LoVo (cell line): ENCODE measurements at places on chromosomes 11 and 22.

DNA sequence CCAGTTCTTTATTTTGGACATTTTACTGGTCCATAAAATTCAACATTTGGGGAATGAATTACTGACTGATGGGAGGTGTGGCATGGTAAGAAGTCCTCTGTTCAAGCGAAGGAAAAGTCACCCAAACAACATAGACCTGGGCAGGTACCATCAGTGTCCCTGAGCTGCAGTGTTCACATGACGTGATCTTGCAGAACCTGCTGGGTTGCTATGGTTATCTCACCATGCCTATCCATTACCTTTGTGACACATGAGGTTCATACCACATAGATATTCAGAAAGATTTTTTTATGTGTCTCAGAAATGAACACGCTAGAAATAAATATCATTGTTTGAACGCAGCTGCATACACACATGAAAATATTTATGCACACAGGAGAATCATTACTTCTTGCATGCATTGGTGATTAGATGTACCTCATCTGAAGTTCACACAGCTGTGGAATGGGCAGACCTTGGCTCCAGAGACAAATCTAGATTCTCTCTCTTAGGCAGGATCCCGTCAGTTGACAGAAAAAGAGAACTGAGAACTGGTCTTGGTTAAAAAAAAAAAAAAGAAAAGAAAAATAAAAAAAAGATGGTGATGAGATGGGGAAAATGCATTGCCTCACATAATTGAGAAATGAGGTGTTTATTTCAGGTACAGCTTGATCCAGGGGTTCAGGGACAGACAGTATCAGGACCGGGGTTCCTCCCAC lies 21.4 kb upstream of the RCN1 start:
- no peak for DNase-seq

DNA sequence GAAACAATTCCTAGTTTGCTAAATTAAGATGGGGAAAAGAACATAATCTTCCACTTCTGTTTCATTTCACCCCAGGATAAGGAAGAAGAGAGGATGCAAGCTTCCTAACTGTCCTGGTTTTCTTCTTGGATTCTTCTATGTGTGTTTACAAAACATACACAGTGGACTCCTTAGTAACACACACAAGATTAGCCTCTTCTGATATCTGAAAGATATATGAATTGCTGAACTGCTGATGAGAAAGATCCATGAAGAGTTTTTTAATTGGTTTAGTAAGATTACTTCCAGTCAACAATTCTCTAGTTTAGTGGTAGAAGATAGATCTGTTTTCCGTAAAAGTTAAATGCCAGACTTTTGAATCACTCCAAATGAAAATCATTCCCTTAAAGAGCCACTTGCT lies 86.8 kb downstream of the WT1 start:
- no peak for DNase-seq

GRCh38 chr22:35135165-35135564 lies 69.2 kb downstream of the ISX start:
- DNase-seq, result no peak

GRCh38 chr11:10387206-10388083 lies 67.6 kb upstream of the AMPD3 start:
- DNase-seq, result no peak

GRCh38 chr11:33690290-33691065 lies 10.1 kb downstream of the C11orf91 start:
- peak; percentile 83 for DNase-seq

DNA sequence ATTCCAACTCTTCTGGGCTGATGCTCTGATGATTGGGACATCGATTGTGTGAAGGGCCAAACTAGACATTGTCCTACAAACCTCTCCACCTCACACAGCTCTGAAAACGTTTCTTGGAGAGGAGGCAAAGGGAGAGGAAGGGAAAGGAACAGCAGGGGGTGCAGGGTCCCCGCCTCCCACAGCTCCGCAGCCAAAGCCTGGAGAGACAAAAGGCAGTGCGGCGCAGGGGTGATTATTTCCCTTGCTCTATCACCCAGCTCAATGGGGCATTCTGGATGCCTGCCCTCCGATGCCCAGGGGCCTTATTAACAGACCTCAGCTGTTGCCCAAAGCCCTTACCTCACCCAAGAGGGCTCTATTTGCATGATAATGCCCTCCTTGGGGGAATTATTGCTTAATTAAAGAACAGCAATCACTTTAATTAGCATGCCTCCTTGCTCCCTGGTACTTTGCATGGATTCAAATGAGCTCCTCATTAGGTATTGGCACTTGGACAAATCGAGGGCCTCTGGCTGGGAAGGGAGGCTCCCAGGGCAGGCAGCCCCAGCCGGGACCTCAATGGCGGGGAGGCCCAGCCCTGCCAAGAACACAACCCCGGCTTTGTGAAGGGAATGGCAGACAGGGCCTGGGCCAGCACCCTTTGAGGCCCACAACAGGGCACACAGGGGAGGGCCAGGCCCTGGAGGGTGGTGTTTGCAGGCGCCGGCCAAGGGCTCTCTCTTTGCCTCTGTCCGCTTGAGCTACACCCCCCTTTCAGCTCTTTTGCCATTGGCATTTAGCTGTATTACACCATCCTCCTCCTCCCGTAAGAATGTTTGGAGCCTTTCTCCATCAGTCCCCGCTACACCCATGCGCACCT lies 19.8 kb upstream of the CDON start:
- DNase-seq, result no peak

GRCh38 chr11:45651156-45651555 lies 14.3 kb downstream of the CHST1 start:
- no peak for DNase-seq

GRCh38 chr11:19455731-19456130 lies 215.0 kb upstream of the E2F8 start:
- no peak for DNase-seq
